ENCODE measurements at places on chromosomes 13 and 19.

GRCh38 chr13:71869274-71869673 lies 2.3 kb upstream of the DACH1 start:
- no peak for DNase-seq

GRCh38 chr13:34667286-34668218 lies 274.5 kb upstream of the NBEA start:
- DNase-seq = no peak

DNA sequence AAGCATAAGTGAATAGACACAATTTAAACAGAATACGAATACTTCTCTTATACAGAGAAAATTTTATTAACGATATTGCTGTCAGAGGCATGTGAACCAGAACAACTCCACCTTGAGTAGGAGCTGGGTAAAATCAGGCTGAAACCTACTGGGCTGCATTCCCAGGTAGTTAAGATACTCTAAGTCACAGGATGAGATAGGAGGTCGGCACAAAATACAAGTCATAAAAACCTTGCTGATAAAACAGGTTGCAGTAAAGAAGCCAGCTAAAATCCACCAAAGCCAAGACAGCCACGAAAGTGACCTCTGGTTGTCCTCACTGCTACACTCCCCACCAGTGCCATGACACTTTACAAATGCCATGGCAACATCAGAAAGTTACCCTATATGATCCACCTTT lies 49.2 kb upstream of the TRPC4 start:
- no peak for DNase-seq

DNA sequence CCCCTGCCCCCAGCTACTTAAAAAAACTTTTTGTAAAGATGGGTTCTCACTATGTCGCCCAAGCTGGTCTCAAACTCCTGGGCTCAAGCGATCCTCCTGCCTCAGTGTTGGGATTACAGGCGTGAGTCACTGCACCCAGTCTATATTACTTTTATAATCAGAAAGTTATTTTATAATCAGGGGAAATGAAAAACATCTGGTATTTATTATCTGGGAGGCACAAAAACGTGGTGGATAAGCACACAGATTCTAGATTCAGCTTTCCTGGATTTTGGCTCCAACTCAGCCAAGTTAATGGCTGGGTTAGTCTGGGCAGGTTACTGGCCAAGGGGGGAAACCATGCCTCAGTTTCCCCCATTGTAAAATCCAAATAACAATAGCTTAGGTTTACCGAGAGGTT lies 24.7 kb downstream of the KEAP1 start:
- DNase-seq = no peak

DNA sequence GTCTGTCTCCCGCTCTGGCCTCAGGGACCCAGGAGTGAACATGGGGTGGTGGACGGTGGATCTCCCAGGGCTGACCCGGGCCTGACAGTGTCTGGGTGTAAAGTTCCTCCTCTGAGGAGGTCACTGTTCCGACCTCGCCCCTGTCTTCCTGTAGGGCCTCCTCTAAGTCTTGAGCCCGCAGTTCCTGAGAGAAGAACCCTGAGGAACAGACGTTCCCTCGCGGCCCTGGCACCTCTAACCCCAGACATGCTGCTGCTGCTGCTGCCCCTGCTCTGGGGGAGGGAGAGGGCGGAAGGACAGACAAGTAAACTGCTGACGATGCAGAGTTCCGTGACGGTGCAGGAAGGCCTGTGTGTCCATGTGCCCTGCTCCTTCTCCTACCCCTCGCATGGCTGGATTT lies at the start of gene SIGLEC9:
TSS of gene SIGLEC9 (plus strand) at position 178 of the 400 bp plus-strand sequence. CDS start at position 247, 69 bp downstream.
- DNase-seq = no peak

GRCh38 chr13:94121686-94122085 lies 357.8 kb downstream of the DCT start:
- no peak for DNase-seq

DNA sequence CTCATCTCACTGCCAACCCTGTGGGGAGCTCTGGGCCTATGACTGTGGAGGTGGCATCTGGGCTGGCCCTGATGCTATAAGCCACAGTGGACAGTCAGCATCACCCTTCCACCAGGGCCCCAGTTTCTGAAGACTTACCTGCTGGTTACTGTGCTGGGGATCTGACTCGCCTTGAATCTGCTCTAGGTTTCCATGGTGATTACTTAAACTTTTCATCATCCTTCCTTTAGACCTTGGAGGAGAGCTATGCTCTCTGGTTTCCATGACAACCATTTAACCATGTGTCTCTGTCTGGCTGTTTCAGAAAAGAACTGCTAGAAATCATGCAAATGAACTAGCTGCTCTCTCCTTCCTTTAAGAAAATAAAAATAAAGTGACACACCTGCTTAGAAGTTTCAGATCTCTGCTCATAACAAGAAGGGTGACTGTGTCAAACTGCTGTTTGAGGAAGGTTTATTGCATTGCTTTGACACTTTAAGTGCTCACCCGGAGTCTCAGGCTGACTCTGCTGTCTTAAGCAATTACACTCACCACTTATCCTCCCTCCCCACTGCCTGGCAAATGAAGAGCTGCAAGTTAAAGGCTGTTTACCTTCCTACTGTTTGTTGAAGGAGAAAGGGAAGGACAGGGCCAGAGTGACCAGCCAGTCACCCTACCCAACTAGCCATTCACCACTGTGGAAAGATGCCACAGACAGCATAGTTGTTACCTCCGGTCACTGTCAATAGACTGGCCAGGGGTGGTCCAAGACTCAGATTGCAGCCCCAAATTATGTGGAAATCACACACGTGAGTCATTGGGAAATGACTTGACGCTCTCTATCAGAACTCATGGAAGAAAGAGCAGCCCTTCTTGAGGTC lies 87.6 kb downstream of the HSPH1 start:
- no peak for DNase-seq

- no peak for DNase-seq
These were observed 424.1 kb upstream of the DACH1 start for GRCh38 chr13:72290962-72291681.

- DNase-seq = no peak
These were observed 2618.3 kb upstream of the PCDH20 start for GRCh38 chr13:64033921-64034320.

All from cerebellar cortex (tissue), 1 donor.